ENCODE measurements at places on chromosomes 16 and 17. TPM values are rescaled to one million over a fixed set of nuclear protein-coding genes. Genes with fewer than 3 reads are reported as not detected.

CHST5 gene
- not detected for total RNA-seq

SKAP1 gene
- total RNA-seq = 0.68 TPM

USH1G gene
- 6.4 TPM for total RNA-seq

GAST gene
- total RNA-seq = not detected

KRTAP9-8 gene
- total RNA-seq = not detected

Data from esophagus mucosa (tissue), 1 donor.